Activated T-helper 2 cell treated with anti-CD3 and anti-CD28 coated beads, Interferon-gamma antibody, Interleukin-2, Interleukin-4, amounts not matched to agents 10 μg/mL and 5 μg/mL and 100 μg/mL, durations not matched to agents 14 hours and 24 hours and 36 hours (primary cell): ENCODE measurements at places on chromosomes 2 and 18.

DNA sequence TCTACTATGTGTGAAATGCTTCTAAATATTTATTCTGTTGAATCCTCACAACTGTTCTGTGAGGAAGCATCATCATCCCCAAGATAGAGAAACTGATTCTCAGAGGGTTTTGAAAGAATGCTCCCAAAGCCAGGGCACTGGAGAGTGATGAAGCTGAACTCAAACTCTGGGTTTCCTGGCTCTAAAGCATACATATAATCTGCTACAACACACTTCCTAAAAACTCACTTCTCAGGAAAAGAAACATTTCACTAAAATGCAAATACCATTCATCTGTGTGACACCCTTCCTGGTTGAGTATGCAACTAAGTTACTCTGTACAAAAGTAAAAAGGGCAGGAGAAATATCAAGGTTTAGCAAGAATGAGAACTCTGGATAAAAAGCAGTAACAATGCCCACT lies 58.6 kb downstream of the GRB14 start:
- H3K36me3 ChIP-seq = no peaks in the 10 kb centered on the region
- H3K4me3 ChIP-seq = no peak overlapping the region
- no peak for DNase-seq
- H3K4me1 ChIP-seq = no peaks in the 10 kb centered on the region
- no peak overlapping the region for H3K27ac ChIP-seq
- H3K27me3 ChIP-seq = no peaks in the 10 kb centered on the region

DNA sequence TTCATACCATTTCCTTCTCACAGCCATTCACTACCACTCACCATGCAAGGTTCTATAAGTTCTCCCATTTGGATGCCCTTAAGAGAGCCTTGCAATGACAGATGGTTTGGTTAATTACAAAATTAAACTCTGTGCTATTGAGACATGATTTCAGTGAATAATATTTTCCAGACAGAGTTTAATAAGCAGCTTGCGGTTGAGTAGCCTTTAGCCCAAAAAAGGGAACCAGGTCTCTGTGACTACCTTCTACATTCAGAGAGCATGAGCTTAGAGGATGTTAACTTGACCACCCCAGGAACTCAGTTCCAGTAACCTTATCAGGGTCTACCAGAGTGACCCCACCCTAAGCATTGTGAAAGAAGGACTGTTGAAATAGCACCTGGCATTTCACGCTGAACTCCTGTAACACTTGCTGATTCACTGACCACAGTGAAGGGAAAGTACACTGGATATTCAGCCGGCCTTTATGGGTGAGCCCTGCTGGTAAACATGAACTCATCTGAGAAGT lies 1173.1 kb upstream of the ZEB2 start:
- H3K27ac ChIP-seq = no peak overlapping the region
- H3K4me3 ChIP-seq = no peak overlapping the region
- DNase-seq = no peak
- no peaks in the 10 kb centered on the region for H3K27me3 ChIP-seq

DNA sequence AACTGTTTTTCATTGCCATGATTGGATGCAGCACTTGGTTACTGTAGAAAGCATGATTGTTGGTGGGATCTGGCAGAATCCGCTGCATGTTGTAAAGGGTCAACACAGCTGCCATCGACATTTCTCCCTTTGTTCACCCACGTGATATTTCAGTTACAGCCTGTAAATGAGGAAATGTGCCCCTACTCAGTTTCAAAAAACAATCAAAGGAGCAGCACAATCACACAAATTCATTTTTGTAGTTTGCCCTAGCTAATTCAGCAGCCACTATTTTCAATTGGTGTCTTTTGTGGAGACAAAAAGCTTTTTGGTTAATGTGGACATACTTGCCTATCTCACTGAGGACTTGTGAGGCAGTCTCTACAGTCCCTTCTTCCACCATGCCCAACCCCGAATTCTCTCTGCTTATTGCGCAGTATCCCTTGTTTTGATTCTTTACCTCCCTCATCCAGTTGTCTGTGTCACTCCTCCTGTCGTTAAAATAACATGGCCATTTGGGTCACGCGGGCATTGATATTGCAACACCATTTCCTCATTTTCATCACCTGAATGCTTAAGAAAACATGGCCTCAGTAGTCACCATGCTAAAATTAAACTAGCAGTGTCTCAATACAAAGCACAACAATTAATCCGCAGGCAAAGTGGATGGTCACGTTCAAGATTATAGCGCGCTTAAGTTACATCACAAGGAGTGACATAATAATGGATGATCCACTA lies 6.4 kb upstream of the PROC start:
- peak overlapping the region; percentile 8 for H3K4me3 ChIP-seq
- DNase-seq = no peak
- no peaks in the 10 kb centered on the region for H3K27me3 ChIP-seq

- DNase-seq = peak; percentile 4
- no peak overlapping the region for H3K27ac ChIP-seq
- no peaks in the 10 kb centered on the region for H3K36me3 ChIP-seq
- H3K27me3 ChIP-seq = no peaks in the 10 kb centered on the region
- H3K4me1 ChIP-seq = no peaks in the 10 kb centered on the region
These were observed 196.8 kb downstream of the NDUFA10 start for GRCh38 chr2:239828192-239828972.

DNA sequence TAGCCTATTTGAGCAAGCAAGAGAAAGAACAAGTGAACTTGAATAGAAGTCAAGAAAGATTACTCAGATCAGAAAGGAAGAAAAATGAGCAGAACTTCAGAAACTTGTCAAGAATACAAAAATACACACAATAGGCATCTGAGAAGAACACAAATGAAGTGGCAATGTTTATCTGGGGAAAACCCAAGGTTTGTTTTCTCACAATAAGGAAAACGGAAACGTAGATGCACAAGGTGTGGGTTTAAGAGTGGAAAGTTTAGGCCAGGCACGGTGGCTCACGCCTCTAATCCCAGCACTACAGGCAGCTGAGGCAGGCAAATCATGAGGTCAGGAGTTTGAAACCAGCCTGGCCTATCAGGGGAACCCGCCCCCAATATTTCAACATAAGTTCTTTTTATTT lies 159.5 kb upstream of the GYPC start:
- no peak overlapping the region for H3K27ac ChIP-seq
- H3K4me1 ChIP-seq = no peaks in the 10 kb centered on the region
- H3K4me3 ChIP-seq = no peak overlapping the region
- DNase-seq = no peak

- H3K27me3 ChIP-seq = no peaks in the 10 kb centered on the region
- H3K36me3 ChIP-seq = no peaks in the 10 kb centered on the region
- H3K27ac ChIP-seq = no peak overlapping the region
- no peak for DNase-seq
- no peak overlapping the region for H3K4me3 ChIP-seq
- no peaks in the 10 kb centered on the region for H3K4me1 ChIP-seq
These were observed 849.9 kb downstream of the DCDC2C start for GRCh38 chr2:4553241-4553640.

- H3K36me3 ChIP-seq = no peaks in the 10 kb centered on the region
- DNase-seq = no peak
- no peak overlapping the region for H3K27ac ChIP-seq
- H3K4me1 ChIP-seq = peaks cover 6% of the 10 kb centered on the region
- peaks cover 15% of the 10 kb centered on the region for H3K27me3 ChIP-seq
These were observed 14.3 kb upstream of the STAM2 start for GRCh38 chr2:152189622-152190495.

- peaks cover 3% of the 10 kb centered on the region for H3K4me1 ChIP-seq
- no peak overlapping the region for H3K4me3 ChIP-seq
- H3K27me3 ChIP-seq = no peaks in the 10 kb centered on the region
- no peak overlapping the region for H3K27ac ChIP-seq
These were observed 116.5 kb downstream of the ATP9B start for GRCh38 chr18:79185648-79186047.

DNA sequence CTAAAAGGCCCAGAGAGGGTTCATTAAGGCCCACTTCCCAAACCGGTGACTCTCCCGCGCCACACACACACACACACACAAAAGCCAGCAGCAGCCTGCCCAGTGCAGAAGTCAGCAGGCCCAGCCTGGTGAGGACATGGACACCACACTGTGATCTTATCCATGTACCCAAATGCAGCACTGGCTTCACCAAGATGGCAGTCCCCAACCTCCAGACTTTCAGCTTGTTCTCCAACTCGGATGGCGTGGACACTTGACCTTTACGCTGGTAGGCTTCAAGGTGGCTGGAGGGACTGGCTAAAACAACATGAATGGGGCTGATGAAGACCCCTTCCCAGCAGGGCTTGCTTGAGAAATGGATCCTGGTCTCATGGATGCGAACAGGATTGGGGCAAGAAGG lies 50.4 kb downstream of the TNS1 start:
- no peak overlapping the region for H3K4me3 ChIP-seq
- no peaks in the 10 kb centered on the region for H3K27me3 ChIP-seq
- H3K36me3 ChIP-seq = no peaks in the 10 kb centered on the region
- no peaks in the 10 kb centered on the region for H3K4me1 ChIP-seq
- no peak for DNase-seq

DNA sequence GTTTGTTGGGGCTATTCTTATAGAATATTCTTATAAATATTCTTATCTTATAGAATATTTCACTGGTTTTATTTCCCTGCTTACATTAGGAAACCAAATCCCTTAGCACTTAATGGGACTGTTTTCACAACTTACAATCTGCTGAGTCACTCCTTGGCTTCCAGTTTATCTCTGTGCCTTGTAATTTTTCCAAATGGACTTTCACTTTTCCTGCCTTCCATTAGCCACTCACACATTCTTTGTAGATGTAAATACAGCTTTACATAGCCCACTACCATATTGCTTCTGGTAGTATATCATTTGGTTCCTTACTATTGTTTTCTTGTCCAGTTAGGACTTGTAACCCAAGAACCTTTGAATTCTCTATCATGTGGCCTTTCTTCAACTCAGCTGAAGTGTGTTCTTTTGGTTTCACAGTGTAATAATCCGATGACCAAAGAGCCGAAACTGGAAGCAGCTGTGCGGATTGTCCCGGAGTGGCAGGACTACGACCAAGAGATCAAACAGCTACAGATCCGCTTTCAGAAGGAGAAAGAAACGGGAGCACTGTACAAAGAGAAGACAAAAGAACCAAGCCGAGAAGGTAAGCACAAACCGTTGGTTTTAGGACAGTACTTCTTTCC lies 96.1 kb downstream of the UGGT1 start:
- H3K27me3 ChIP-seq = no peaks in the 10 kb centered on the region
- H3K27ac ChIP-seq = no peak overlapping the region
- peaks cover 3% of the 10 kb centered on the region for H3K4me1 ChIP-seq
- peaks cover 74% of the 10 kb centered on the region for H3K36me3 ChIP-seq
